ENCODE measurements at places on chromosomes 1 and 21. TPM values are rescaled to one million over a fixed set of nuclear protein-coding genes. Genes with fewer than 3 reads are reported as not detected.
A peak's percentile ranks its signal among the peaks of the same experiment; 100 is the strongest.

DNA sequence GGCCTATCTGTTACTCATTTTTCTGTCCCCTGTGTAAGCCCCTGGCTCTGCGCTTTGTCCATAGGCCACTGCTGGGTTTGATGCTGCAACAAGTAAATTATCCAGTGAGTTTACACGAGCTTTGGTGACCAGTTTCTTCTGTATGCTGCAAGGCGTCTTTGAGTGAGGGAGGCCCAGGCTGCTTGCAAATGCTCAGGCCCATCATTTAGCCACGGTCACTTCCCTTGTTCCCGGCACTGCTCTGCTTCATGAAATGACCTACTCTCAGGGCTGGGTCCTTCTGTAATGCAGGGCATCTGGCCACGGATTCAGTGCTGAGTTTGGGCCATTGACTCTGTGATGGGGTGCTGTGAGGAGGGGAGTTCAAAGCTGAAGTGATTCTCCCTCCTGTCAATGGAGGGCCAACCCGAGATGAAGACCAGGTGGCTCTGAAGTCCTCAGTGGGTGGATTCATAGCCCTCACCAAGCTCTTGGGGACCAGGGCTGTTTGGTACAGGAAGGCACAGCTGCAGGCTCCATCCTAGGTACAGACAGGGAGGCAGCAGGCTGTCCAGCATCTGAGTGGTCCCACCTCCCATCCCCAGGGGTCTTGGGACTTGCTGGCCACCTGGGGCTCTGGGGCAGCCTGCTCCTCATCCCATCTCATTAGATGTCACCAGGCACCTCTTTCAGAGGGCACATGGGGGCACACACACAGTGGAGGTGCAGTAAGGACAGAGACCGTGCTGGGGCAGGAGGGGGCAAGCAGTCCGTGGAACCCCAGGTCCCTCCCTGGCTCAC lies 21.7 kb downstream of the LHX4 start:
- no peaks in the 10 kb centered on the region for H3K36me3 ChIP-seq
- H3K4me1 ChIP-seq = no peaks in the 10 kb centered on the region
- no peak overlapping the region for H3K4me3 ChIP-seq
- H3K27ac ChIP-seq = no peak overlapping the region

DNA sequence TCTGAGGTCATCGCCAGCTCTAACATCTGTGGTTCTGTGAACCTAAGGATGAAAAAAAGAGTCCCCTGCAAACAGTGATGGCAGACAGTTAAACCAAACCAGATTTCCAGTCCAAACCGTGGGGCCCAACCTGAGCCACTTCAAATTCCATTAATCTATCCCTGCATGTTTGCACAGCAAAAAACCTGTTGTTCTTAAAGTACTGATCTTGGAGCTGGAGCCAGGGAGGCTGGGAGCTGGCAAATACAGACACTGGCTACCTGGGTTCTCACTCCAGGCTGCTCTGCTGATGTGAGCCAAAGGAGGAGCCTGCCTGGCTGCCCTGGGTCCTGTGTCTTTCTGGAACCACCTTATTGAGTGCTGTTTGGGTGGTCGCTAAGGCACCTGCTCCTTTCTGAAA lies 16.4 kb downstream of the LDLRAD1 start:
- DNase-seq = no peak
- H3K27ac ChIP-seq = no peak overlapping the region
- H3K4me3 ChIP-seq = no peak overlapping the region
- H3K4me1 ChIP-seq = no peaks in the 10 kb centered on the region

GRCh38 chr1:57340334-57341070 lies 83.4 kb downstream of the DAB1 start:
- no peak overlapping the region for H3K27ac ChIP-seq
- H3K36me3 ChIP-seq = no peaks in the 10 kb centered on the region
- peaks cover 3% of the 10 kb centered on the region for H3K27me3 ChIP-seq
- no peaks in the 10 kb centered on the region for H3K4me1 ChIP-seq
- no peak overlapping the region for H3K4me3 ChIP-seq
- DNase-seq = no peak

The INTS7 gene
- 19.6 TPM for total RNA-seq

GRCh38 chr1:11330411-11330810 lies 57.4 kb downstream of the UBIAD1 start:
- no peak overlapping the region for H3K4me3 ChIP-seq
- H3K36me3 ChIP-seq = no peaks in the 10 kb centered on the region
- H3K27me3 ChIP-seq = no peaks in the 10 kb centered on the region

- H3K27ac ChIP-seq = peak overlapping the region; percentile 46
- H3K36me3 ChIP-seq = peaks cover 3% of the 10 kb centered on the region
- no peaks in the 10 kb centered on the region for H3K27me3 ChIP-seq
- DNase-seq = no peak
- H3K4me1 ChIP-seq = peaks cover 58% of the 10 kb centered on the region
- H3K4me3 ChIP-seq = no peak overlapping the region
These were observed 11.8 kb downstream of the NFYC start for GRCh38 chr1:40703316-40703715.

The RAB7B gene
- total RNA-seq = not detected

The OLFML3 gene
- not detected for total RNA-seq

DNA sequence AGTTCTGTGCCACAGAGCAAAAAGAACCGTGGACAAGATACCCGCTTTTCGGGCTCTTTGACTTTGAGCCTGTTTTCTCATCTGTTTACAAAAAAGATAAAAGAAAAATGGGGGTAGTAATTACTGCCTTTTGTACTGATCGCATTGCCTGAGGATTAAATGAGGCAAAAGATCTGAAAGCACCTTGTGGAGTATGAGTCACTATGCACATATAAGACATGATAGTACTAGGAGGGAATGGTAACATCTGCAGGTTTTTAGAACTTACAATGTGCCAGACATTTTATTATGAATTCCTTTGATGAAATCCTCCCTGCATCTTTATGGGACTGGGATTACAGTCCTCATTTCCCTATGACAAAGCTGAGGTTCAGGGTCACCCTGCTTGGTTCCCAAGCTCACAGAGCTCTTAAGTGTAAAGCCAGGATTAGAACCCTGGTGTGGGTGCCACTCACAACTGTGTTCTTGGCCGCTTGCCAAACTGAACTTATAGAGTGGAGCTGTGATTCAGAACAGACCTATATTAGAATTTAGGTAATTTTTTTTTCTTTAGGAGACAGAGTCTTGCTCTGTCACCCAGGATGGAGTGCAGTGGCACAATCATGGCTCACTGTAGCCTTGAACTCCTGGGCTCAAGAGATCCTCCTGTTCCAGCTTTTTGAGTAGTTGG lies 1.8 kb downstream of the DISC1 start:
- no peaks in the 10 kb centered on the region for H3K27me3 ChIP-seq
- H3K36me3 ChIP-seq = no peaks in the 10 kb centered on the region
- peak; percentile 70 for DNase-seq
- peak overlapping the region; percentile 64 for H3K27ac ChIP-seq

GRCh38 chr1:2495026-2495425 lies 18.9 kb downstream of the PLCH2 start:
- no peak overlapping the region for H3K4me3 ChIP-seq
- H3K36me3 ChIP-seq = no peaks in the 10 kb centered on the region
- H3K4me1 ChIP-seq = peaks cover 22% of the 10 kb centered on the region
- no peak for DNase-seq
- H3K27me3 ChIP-seq = no peaks in the 10 kb centered on the region

GRCh38 chr1:7636795-7637526 lies 134.1 kb upstream of the VAMP3 start:
- no peaks in the 10 kb centered on the region for H3K36me3 ChIP-seq
- no peak overlapping the region for H3K4me3 ChIP-seq
- DNase-seq = no peak
- H3K4me1 ChIP-seq = no peaks in the 10 kb centered on the region
- no peak overlapping the region for H3K27ac ChIP-seq
- peaks cover 14% of the 10 kb centered on the region for H3K27me3 ChIP-seq

GRCh38 chr21:17921579-17922530 lies 102.7 kb upstream of the C21orf91 start:
- no peak overlapping the region for H3K4me3 ChIP-seq
- DNase-seq = no peak
- no peaks in the 10 kb centered on the region for H3K4me1 ChIP-seq
- H3K36me3 ChIP-seq = no peaks in the 10 kb centered on the region

GRCh38 chr1:160048335-160048734 lies 16.5 kb upstream of the PIGM start:
- H3K4me1 ChIP-seq = peaks cover 9% of the 10 kb centered on the region
- H3K27me3 ChIP-seq = peaks cover 25% of the 10 kb centered on the region
- H3K4me3 ChIP-seq = no peak overlapping the region
- DNase-seq = no peak

- no peak overlapping the region for H3K4me3 ChIP-seq
- no peaks in the 10 kb centered on the region for H3K27me3 ChIP-seq
- DNase-seq = no peak
These were observed 15.0 kb downstream of the CAPN8 start for GRCh38 chr1:223650465-223650864.

- peaks cover 2% of the 10 kb centered on the region for H3K27me3 ChIP-seq
- DNase-seq = no peak
- no peaks in the 10 kb centered on the region for H3K36me3 ChIP-seq
- peaks cover 18% of the 10 kb centered on the region for H3K4me1 ChIP-seq
These were observed 3.5 kb downstream of the CD244 start for GRCh38 chr1:160859166-160859565.

The FAM78B gene
- 0.27 TPM for total RNA-seq

The CFAP298 gene
- 39.4 TPM for total RNA-seq

DNA sequence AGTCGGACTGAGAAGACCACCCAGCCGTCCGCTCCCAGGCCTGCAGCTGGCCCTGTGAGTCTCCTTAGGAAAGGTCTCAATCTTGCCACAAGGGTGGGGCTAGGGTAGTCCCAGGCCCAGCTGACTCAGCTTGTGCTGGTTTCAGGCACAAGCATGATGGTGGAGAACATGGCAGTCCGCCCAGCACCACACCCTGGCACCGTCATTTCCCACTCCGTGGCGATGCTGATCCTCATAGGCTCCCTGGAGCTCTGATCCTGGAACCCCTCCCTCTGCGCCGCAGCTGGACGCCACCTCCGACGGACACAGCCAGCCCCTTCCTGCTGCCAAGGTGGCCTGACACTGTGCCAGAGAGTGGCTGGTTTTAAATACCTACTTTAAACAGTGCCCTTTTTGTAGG lies 10.7 kb downstream of the TMEM81 start:
- H3K4me1 ChIP-seq = no peaks in the 10 kb centered on the region
- no peak overlapping the region for H3K4me3 ChIP-seq
- no peaks in the 10 kb centered on the region for H3K27me3 ChIP-seq

The CCDC17 gene
- 1.3 TPM for total RNA-seq

DNA sequence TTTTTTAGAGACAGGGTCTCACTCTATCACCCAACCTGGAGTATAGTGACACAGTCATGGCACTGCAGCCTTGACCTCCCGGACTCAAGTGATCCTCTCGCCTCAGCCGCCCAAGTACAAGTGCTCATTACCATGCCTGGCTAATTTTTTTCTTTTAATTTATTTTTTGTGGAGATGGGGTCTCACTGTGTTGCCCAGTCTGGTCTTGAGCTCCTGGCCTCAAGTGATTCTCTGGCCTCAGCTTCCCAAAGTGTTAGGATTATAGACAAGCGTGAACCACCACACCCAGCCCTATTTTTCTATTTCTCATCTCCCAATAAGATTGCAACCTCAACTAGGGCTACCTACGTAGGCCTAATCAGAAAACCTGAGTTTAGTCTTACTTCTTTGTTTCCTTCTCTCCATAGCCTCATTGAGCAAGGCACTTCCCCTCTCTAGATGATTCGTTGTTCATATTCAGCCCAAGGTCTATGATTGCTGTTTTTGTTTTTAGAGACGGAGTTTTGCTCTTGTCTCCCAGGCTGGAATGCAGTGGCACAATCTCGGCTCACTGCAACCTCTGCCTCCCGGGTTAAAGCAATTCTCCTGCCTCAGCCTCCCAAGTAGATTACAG lies 1.1 kb upstream of the KPNA6 start:
- H3K27ac ChIP-seq = peak overlapping the region; percentile 66
- H3K27me3 ChIP-seq = no peaks in the 10 kb centered on the region
- peak overlapping the region; percentile 57 for H3K4me3 ChIP-seq
- no peak for DNase-seq
- H3K36me3 ChIP-seq = peaks cover 6% of the 10 kb centered on the region

The CGN gene
- total RNA-seq = 1.4 TPM

- DNase-seq = no peak
- no peaks in the 10 kb centered on the region for H3K36me3 ChIP-seq
- no peak overlapping the region for H3K4me3 ChIP-seq
- peaks cover 15% of the 10 kb centered on the region for H3K4me1 ChIP-seq
These were observed 5.5 kb downstream of the FAM131C start for GRCh38 chr1:16067933-16068332.

GRCh38 chr1:218299416-218299815 lies 14.3 kb downstream of the RRP15 start:
- no peaks in the 10 kb centered on the region for H3K27me3 ChIP-seq
- peaks cover 8% of the 10 kb centered on the region for H3K36me3 ChIP-seq
- H3K27ac ChIP-seq = no peak overlapping the region
- no peak overlapping the region for H3K4me3 ChIP-seq

GRCh38 chr1:13825033-13825432 lies 125.0 kb downstream of the PRDM2 start:
- H3K27ac ChIP-seq = no peak overlapping the region
- H3K4me1 ChIP-seq = peaks cover 6% of the 10 kb centered on the region
- no peaks in the 10 kb centered on the region for H3K36me3 ChIP-seq
- DNase-seq = no peak
- H3K4me3 ChIP-seq = no peak overlapping the region

DNA sequence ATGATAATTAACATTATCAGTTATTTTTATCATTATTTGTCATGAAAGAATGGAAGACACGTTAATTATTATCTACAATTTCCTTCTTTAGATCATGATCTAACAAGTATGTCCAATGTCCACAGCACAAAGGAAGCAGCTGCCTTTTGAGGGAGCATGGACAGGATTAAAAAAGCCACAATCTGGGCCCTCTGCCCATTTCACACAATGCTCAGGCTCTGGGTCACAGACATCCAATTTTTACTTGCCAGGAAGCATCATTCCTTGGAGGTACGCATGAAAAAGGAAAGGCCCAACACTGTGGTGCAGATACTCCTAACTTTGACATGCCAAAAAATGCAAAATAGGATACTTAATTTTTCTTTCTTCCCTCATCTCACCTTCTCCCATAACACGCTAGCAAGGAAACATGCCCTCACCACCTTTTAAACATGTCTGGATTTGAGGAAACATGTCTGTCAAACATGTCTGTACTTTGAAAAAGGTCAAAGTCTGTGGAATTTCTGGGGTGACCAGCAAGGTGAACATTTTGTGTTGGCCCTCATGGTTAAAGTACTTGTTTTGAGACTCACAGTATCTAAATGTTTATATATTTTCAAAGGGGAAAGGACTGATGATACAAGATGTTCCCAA lies 40.0 kb downstream of the GADD45A start:
- H3K4me1 ChIP-seq = peaks cover 14% of the 10 kb centered on the region
- no peak overlapping the region for H3K27ac ChIP-seq
- no peak for DNase-seq
- peaks cover 3% of the 10 kb centered on the region for H3K27me3 ChIP-seq
- H3K4me3 ChIP-seq = no peak overlapping the region

The RASSF5 gene
- total RNA-seq = 203 TPM

The OSCP1 gene
- total RNA-seq = 2.7 TPM
